Karpas-422 (cell line): ENCODE measurements at places on chromosomes 12 and 14. TPM values are rescaled to one million over a fixed set of nuclear protein-coding genes. Genes with fewer than 3 reads are reported as not detected.

DNA sequence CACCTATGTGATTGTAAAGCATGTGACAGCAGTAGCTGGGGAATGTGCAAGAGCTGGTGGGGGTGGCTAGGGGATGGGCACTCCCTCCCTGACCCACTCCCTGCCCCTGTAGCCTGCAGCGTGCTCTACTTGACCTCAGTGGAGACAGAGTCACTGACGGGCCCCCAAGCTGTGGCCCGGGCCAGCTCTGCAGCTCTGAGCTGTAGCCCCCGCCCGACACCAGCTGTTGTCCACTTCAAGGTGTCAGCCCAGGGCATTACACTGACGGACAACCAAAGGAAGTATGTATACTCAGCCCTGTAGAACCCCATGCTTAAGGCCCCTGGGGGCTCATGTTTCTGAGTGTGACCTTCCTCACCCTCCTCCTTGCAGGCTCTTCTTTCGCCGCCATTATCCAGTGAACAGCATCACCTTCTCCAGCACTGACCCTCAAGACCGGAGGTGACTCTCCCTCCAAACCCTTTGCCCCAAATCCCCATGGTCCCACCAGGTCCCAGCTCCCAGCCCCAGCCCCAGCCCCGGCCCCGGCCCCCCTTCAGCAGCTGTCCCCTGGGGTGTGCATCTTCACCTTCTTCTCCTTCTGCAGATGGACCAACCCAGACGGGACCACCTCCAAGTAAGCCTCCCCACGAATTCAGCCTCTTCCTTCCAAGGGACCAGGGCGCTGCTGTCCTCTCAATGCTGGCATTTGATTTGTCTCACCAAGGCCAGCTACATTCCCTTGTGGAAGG, 13.3 kb downstream of the TNS2 start:
- DNase-seq, result no peak

GRCh38 chr12:68481181-68481941, 129.3 kb upstream of the RAP1B start:
- no peak for DNase-seq

- DNase-seq, result no peak
Measured at GRCh38 chr14:73741876-73742519, 27.8 kb upstream of the PNMA1 start.

- DNase-seq, result peak; percentile 62
Measured at GRCh38 chr12:85874031-85874461, at the start of gene NTS. Gene NTS, plus strand, starts transcription at chr12:85874295. Its CDS starts 109 bp downstream, at chr12:85874404.

DNA sequence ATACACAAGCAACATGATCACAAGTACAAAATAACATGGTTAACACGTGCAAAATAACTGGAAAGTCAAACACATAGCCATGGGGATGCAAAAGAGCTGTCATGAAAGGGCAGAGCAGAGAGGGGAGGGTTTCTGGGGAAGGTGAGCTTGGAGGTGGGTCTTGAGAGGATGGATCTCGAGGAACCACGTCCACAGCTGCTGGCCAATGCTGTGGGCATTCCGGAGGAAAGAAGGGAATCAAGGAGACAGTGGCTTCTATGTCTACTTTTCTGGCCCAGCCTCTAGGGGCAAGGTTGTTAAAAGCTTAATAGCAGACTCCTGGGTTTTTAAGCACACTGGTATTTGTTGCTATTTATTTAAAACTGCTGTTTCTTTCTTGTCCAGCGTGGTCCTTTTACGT, 8.4 kb upstream of the MYH7 start:
- no peak for DNase-seq

- DNase-seq, result no peak
Measured at GRCh38 chr12:109124878-109125648, 8.7 kb downstream of the ACACB start.

- DNase-seq, result no peak
Measured at GRCh38 chr12:113537751-113538087, 66.0 kb upstream of the LHX5 start.

GRCh38 chr14:76382495-76382832, 6.5 kb downstream of the ESRRB start:
- DNase-seq, result no peak

GRCh38 chr12:113485330-113485729, 13.7 kb upstream of the LHX5 start:
- no peak for DNase-seq

DNA sequence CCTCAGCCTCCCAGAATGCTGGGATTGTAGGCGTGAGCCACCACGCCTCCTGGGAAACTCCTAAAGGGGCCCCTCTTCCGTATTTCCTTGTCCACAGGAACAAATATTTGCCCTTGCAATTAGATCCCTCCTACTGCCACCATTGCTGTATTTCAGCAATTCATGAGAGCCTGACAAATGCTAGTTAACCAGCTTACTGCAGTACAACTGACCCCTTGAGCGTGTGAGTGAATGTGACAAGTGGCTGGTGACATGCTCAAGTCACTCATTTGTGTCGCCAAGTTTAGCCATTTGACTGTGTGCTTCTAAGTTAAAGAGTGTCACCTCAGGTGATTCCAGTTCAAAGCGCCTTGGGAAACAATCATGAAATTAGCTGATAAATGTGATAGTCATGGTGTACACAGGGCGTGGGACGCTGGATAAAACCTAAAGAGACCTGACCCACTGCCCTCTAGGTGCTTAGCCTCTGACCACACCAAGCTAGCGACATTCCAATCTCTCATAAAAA, 56.1 kb upstream of the MAP1LC3B2 start:
- DNase-seq, result no peak

GUCY2C gene
- total RNA-seq, result 0.07 and 0.48 TPM in 2 replicates

APOF gene
- total RNA-seq, result not detected in 2 replicates

SYNE2 gene
- total RNA-seq, result 22.5 and 25.9 TPM in 2 replicates

BIN2 gene
- total RNA-seq, result 5.5 and 10.0 TPM in 2 replicates
